ENCODE measurements at places on chromosomes 4 and X.

DNA sequence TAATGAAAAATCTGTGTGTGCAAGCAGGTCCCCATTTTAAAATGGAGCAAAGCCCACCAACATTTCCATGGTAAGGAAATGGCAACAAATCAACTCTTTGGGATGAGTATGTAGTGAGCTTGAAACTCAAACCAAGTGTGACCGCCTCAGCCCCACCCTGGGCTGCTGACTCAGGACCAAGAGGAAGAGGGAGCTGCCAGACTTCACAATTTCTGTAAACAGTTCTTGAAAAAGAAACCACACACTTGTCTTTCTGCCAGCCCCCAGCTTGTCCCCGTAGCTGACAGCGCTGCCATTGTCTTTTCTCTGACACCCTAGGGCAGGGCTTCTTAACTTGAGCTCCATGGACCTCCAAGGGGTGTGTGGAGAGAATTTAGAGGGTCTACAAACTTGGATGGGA lies 10.3 kb downstream of the RTL5 start:
- peak; percentile 46 for DNase-seq

GRCh38 chr4:98778206-98778605 lies 119.8 kb upstream of the TSPAN5 start:
- no peak for DNase-seq

DNA sequence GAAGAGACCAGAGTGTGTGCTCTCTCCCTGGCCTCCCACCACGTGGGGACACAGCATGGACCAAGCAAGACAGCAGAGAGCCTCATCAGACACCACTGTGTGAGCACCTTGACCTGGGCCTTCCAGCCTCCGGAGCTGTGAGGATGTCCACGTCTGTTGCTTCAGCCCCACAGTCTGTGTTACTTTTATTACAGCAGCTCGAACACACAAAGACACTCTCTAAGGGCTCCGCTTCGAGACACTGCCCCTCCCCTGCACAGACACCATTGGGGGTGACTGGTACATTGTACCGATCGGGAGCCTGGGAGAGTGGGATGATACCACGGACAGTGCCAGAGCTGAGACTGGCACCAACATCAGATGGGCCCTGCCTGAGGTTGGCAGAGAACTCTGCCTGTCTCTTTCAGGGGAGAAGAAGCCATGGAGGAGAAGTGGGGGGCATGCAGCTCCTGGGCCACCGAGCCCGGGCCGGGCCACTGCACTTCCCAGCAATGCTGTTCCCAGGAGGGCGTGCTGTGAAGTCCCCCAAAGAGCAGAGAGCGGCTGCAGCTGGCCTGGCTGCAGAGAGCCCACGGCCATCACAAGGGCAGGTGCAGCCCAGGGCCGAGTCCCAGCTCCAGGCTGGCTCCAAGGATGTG lies 48.1 kb upstream of the HMX1 start:
- DNase-seq: no peak

DNA sequence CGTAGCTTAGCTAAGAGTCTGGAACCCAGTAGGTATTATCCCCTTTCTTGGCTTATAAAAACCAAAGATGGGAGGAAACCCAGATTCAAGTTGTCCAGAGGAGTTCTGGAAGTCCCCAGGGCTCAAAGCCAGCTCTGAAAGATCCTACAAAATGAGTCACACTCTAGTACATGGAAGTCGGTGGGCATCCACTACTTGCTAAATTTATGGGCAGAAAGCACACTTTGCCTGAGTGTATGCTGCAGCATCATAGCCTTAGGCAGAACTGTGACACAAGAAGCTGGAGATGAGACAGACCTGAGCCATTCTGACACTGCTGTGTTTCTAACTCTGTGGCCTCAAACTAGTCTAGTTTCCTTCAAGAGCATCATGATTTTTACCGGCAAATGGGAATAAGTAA lies 429.3 kb downstream of the AFF2 start:
- DNase-seq: no peak

DNA sequence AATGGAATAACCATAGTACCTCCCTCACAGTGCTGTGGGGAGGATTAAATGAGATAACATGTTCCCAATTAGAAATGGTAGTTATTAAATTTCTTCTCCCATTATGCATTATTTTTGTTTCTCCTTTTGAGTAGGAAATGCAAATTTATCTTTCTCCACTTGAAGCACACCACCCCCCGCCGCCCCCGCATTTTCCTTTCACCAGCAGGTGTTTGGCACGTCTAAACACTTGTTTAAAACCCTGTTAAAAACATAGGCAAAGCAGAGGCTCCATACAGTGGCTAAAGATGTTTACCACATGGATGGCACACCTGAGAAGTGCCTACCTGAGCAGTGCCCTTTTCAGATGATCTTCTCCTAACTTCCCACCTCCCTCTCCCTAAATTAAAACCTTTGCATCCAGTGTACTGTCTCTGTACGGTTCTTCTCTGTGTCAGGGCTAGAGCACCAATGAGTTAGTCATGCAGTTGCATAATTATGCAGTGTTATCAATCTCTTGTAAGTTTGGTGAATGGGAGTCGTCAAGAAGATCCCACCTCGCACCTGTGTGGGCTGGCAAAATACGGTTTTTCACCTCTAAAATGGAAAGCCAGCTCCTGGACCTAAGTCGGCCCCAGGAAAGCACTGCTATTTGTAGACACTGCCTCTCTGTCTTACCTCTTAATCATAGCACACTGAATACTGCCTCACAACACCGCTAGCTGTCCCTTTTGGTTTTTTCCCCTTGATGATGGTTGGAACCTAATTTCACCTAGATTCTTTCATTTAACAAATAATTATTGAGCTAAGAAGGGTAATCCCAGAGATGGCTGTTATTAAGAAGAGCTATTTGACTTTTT lies 122.0 kb downstream of the CT47B1 start:
- DNase-seq: no peak

GRCh38 chrX:40938423-40938822 lies 146.8 kb upstream of the USP9X start:
- no peak for DNase-seq

- DNase-seq: no peak
Measured at GRCh38 chr4:121127100-121127499, 37.0 kb downstream of the TNIP3 start.

GRCh38 chr4:139556071-139556723 lies at the start of gene SETD7:
TSS of gene SETD7 (minus strand) at chr4:139556219. CDS start at chr4:139556137, 82 bp downstream.
- peak; percentile 60 for DNase-seq

GRCh38 chr4:2362266-2363055 lies 56.0 kb downstream of the ZFYVE28 start:
- DNase-seq: no peak

GRCh38 chr4:53541577-53542206 lies 49.6 kb downstream of the LNX1 start:
- no peak for DNase-seq

DNA sequence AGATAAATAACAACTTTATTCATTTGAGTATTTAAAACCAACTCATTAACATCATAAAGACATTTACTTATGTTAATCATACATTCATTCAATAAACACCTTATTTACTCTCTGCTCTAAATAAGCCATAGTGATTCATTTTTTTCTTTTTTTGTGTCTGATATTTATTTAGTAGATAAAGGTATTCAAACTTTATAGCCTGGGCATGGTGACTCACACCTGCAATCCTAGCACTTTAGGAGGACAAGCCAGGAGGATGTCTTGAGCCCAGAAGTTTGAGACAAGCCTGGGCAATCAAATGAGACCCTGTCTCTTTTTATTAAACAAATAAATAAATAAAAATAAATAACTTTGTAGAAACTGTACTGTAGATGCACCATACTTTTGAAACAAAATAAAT lies 771.3 kb upstream of the PCDH7 start:
- no peak for DNase-seq

GRCh38 chr4:25588206-25588605 lies 67.4 kb upstream of the SLC34A2 start:
- DNase-seq: no peak

- peak; percentile 17 for DNase-seq
Measured at GRCh38 chrX:39508300-39508692, 589.5 kb downstream of the BCOR start.

GRCh38 chr4:156113138-156113765 lies 159.6 kb upstream of the CTSO start:
- no peak for DNase-seq

DNA sequence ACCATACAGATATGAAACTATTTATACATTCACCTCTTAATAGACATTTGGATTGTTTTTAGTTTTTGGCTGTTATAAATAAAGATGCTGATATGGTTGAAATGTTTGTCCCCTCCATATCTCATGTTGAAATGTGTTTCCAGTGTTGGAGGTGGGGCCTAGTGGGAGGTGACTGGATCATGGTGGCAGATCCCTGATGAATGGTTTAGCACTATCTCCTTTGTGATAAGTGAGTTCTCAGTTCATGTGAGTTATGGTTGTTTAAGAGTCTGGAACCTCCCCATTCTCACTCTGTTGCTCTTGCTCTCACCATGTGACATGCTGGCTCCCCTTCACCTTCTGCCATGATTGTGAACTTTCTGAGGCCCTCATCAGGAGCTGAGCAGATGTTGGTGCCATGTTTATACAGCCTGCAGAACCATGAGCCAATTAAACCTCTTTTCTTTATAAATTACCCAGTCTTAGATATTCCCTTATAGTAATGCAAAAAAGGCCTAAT lies 12.2 kb upstream of the CLGN start:
- DNase-seq: no peak

GRCh38 chr4:87502580-87503238 lies 26.5 kb downstream of the SPARCL1 start:
- no peak for DNase-seq
